ENCODE measurements at places on chromosomes 11 and 22.

GRCh38 chr11:78208257-78209165 lies 19.8 kb downstream of the USP35 start:
- DNase-seq = no peak

DNA sequence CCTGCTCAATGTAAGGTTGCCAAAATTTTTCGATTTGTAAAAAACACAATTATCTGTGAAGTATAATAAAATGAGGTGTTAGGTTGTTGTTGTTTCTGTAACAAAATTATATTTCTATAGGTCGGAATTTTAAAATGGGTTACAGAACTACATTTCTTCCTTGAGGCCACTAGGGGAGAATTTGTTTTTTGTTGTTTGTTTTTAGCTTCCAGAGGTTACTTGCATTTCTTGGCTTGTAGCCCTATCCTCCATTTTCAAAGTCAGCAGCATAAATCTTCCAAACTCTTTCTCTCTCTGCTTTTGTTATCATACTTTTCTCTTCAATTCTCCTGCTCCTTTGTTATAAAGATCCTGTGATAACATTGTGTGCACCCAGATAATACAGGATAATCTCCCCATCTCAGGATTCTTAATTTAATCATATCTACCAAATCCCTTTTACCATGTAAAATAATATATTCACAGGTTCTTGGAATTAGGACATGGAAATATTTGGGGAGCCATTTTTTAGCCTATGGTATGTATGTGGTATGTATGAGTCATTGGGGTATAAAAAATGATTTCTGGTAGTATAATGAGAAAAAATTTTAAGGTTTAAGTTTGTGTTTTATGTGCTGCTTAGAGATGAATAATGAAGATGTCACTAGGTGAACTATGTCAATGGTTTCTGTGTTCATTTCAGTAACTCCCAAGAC lies 9.4 kb upstream of the PATL1 start:
- no peak for DNase-seq

DNA sequence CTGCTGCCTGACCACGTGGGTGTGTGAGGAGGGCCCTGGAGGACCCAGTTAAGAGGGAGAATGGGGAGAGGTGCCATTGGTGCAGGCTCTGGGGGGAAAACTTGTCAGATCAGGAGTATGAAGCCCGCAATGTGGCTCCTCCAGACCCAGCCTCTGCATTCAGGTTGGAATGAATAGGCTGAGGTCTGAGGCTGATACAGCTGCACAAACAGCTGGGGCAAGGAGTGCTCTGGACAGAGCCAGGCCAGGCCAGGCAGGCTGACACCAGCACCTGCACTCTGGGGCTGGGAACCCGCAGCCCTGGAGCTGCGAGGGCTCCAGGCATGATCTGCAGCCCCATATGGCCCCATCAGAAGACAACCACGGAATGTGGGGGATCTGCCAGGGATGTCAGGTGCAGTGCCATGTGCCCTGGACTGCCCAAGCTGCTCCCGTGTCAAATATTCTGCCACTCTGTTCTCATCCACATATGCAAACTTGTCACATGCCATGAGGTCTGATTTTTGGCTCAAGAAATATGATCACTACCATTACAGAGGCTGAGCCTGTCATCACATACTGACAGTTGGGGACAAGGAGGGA lies 27.2 kb upstream of the KCNJ11 start:
- DNase-seq = no peak

DNA sequence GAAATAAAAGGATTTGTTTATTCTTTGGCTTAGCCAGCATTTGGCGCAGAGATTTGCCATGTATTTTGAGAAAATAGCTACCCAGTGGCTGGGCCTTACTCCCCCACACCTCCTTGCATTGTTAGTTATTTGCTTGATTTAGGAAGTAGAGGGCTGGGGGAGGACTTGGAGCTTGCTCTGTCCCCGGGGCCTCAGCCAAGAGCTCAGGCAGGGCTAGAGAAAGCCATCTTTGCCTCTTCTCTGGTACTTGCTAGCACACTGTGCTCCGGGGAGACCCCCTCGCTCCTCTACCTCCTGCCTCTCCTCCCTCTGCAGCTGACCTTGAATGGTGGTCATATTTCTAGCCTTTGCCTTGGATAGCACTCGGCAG lies 93.0 kb downstream of the SCN3B start:
- DNase-seq = no peak

DNA sequence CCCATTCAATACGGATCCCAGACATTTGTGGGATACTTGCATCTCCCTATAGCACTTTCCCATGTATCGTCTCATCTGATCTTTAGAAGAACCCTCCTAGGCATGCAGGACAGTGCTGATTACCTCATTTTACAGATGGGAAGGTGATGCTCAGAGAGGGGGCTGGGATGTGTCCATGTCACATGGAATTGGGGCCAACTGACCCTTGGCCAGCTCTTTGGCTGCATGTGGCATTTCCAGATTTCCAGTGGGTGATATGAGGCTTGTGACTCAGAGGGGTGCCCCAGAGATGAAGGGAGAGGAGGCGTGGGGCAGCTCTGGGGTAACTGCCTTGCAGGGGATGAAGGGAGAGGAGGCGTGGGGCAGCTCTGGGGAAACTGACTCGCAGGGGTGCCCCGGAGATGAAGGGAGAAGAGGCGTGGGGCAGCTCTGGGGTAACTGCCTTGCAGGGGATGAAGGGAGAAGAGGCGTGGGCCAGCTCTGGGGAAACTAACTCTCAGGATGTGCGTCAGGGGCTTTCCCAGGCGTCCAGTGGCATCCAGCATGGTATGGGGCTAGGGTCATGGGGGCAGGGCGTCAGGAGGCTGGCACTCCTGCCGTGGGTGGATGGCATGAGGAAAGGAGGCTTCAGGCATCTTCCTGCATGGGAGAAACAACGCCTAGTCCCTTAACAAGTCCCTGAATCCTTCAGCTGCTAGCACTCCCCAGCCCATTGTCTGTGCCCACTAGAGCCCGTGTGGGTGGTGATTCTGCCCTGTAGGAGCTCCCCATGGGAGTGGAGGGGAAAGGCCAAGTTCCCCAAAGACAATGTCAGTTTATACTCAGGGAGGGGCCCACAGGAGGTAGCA lies 11.9 kb upstream of the CERK start:
- DNase-seq = no peak

DNA sequence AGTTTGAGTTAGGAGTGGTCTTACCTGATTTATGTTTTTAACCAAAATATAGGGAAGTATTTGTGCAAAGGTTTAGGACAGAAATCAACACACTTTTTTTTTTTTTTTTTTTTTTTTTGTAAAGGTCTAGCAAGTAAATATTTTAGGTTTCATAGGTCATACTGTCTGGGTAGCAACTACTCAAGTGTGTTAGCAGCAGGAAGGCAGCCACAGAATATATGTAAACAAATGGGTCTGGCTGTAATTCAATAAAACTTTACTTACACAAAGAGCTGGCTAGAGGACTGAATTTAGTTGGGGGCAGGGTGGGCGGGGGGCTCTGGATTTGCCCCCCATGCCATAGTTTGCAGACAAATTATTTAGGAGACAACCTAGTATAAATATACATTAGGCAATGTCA lies 510.4 kb downstream of the NELL1 start:
- no peak for DNase-seq

DNA sequence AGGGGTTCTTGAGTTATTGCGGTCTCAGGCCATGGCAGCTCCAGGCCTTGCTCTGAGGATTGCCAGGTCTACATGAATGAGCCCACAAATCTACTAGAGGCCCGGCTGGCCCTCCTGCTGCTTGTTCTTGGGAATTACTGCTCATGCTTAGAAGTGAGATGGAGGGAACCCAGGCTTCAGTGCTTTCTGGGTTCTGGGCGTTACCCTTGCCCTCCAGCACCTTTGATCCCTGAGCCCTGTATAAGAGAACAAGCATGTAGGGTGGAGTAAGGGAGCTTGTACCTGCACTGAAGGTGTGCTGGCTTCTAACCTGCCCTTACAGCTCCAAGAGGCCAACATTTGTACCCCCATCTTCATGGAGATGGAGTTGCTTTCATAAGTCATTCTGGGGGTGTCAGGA lies 4.0 kb downstream of the NAA40 start:
- no peak for DNase-seq

DNA sequence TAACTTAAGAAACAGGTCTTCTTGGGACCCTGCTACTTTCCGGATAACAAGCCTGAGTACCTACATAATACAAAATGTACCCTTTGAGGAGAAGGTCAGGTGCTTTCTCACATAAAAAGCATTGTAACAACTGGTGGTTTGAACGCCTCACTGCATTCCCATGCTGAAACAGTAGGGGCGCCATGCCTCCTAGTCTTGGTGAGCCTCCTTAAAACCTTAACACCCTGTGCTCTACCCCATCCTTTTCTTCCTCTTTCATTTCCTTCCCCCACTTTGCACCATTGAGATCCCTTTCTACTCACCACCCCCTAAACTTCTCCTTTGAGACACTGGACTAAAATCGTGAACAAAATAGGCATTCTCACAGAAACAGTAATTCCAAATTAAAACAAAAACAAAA lies 729.3 kb downstream of the NTM start:
- no peak for DNase-seq

DNA sequence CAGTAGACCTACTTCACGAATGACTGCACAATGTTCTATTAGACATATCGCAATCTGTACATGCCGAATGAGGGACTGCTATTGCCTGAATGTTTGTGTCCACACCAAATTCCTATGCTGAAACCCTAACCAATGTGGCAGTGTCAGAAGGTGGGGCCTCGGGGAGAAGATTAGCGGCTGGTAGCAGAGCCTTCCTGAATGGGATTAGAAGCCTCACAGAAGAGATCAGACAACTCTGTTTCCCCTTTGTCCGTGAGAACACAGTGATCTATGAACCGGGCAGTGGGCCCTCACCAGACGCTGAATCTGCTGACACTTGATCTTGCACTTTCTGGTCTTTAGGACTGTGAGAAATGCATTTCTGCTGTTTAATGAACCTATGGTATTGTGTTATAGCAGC lies 33.1 kb downstream of the LRFN4 start:
- no peak for DNase-seq

DNA sequence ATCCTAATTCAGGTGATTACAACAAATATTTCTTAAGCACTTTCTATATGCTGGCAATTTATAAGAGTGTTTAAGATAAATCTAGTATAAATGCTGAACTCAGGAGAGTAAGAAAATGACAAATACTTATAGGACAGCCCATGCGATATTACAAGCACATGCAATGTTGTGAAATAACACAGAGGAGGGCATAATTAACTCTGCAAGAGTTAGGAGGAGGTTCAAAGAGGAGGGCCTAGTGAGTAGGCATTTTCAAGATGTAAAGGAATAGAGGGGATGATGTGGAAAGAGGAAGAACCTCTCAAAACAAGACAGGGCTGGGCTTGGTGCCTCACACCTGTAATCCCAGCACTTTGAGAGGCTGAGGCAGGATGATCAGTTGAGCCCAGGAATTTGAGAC lies 37.1 kb upstream of the IL17RA start:
- no peak for DNase-seq

GRCh38 chr11:75996523-75997442 lies 181.8 kb downstream of the UVRAG start:
- peak; percentile 14 for DNase-seq

- no peak for DNase-seq
These were observed 330.7 kb downstream of the TTC28 start for GRCh38 chr22:28348613-28349609.

DNA sequence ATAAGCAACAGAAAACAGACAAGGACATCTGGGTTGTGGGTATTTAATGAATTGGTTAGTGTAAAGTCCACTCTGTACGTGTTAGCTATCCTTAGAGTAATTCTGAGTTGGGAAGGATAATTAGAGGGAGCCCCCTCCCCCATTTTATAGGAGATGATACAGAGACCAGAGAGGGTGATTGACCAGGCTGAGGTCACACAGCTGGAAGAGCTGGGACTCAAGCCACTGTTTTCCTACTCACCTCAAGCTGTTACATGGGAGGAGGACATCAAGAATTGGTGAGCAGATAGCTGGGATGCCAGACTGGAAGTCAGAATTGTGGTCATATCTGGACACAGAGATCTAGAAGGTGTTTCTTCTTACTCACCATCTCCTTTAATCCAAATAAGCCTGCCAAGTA lies 8.7 kb upstream of the NPTXR start:
- DNase-seq = no peak

- no peak for DNase-seq
These were observed 308.7 kb downstream of the DCDC1 start for GRCh38 chr11:31060880-31061279.
